ENCODE measurements at places on chromosomes 12 and 14. TPM values are rescaled to one million over a fixed set of nuclear protein-coding genes. Genes with fewer than 3 reads are reported as not detected.

Gene COX8C
- total RNA-seq, result not detected

Gene GPD1
- 0.47 TPM for total RNA-seq

Gene HEBP1
- total RNA-seq, result 11.9 TPM

Gene CMKLR1
- not detected for total RNA-seq

Gene SLC7A7
- 0.89 TPM for total RNA-seq

Gene KIF5A
- 0.47 TPM for total RNA-seq

Gene TTC9
- 7.0 TPM for total RNA-seq

GRCh38 chr14:77014004-77014604 lies 14.4 kb downstream of the IRF2BPL start:
- no peak for DNase-seq

DNA sequence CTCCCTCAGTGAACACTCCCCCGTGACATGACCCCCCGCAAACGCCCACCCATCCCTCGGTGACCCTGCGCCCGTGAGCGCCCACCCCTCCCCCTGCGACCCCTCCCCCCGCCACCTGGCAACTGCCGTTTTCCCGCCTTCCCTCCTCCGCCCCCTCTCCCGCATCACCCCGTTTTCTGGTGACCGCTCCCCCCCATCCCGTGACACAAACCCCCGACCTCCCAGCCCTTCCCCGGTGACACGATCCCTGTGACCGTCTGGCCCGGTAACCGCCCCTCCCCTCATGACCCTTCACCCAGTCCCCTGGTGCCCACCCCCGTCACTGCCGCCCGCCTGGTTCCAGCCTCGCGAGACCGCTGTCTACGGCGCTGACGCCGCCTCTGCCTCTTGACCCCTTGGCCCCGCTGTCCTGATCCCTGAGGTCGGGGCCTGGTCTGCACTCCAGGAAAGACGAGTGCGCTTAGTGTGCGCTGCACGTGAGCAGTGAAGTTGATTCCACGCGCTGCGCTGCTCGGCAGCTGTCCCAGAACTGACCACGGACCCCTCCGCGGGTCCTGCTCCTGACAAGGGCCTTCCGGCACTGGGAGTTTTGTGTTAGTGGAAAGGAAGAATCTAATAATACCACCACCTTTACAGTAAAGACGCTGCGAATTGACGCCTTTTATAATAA lies 59.4 kb downstream of the DDX51 start:
- no peak for DNase-seq

GRCh38 chr14:74478996-74479635 lies 14.0 kb downstream of the NPC2 start:
- DNase-seq, result no peak

DNA sequence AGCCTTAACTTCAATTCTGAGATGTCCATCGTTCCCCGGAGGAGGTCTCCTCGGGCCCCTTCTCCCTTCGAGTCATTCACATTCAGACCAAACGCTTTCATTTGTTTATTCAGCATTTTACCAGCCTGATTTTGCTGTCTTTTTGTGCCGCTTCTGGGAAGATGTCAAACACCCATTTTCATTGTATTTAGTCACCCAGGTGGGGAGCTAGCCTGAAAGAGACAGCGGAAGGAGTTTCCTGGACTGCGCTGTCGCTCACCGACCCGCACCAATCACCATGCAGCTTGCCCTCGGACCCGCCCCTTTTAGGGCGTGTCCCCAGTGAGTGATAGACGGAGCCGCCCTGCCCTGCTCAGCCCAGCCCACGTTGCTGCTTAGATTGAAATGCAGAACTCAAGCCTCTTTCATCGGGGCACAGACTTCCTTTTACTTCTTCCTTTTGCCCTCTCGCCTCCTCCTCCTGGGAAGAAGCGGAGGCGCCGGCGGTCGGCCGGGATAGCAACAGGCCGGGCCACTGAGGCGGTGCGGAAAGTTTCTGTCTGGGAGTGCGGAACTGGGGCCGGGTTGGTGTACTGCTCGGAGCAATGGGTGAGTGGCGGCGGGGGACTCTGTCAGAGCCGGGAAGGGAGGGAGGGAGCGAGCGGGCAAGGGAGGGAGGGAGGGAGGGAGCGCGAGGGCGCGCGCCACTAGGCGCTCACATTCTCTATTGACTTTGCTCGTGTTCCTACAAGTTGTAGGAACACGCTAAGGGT lies at the start of gene PAX9:
Gene PAX9, plus strand, starts transcription at position 355 of the 752 bp plus-strand sequence. Its CDS starts 230 bp downstream, at position 585.
- DNase-seq, result no peak

GRCh38 chr14:93960774-93961438 lies 15.5 kb downstream of the ASB2 start:
- DNase-seq, result no peak

DNA sequence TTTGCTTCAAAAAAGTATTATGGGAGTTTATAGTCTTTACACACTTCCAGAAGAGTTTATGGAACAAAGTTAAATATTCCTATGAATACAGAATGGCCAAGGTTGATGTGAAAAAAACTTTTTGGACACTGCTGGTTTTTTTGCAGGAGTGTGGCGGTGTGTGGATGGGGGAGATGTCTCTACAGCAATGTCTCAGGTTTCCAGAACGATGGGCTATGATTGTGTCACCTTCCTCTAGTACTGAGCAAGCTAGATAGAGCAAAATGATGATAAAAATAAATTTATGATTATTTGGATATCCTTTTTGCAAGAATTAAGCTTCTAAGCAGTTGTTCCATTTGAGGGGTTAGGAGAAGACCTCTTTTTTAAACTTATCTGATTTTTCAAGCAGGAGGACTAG lies 37.9 kb downstream of the FBXO34 start:
- no peak for DNase-seq

GRCh38 chr14:99590746-99591555 lies 13.1 kb downstream of the CCDC85C start:
- DNase-seq, result no peak

DNA sequence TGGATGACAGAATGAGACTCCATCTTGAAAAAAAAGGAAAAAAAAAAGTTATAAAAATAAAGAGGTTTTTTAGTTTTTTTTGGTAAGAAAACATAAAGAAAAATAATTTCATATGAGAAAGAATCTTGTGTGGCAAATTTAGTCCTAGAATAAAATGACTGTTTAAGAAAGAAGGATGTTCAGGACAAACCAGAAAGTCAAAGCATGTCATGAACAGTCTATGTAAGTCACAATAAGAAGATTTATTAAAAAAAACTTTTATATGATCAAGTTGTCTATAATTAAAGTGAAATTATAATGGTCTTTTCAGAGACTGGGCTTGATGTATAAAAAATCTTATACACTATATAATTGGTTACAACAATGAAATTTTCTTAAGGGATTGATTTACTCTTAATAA lies 68.1 kb upstream of the HECTD1 start:
- DNase-seq, result no peak

DNA sequence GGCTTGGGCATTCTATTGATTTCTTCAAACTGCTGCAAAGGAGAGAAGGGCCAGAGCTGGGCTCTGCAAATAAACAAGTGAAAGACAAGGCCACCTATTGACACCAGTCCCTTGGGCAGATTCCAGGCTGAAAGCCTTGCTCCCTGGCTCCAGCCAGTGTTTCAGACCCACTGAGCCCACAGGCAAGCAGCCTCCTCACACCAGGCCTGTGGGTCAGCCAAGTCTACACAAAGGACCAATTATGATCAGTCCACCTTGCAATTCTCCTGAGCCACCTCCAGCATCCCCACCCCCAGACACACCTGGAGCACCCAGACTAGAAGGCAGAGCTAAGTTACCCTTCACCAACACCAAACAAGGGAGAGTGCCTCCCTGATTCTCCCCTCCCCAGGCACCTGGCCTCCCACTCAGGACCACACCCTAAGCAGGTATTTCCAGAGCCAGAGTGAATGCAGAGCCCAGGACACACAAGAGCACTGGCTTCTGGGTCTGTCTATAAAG lies 13.8 kb downstream of the ACTN1 start:
- no peak for DNase-seq

All from CD4-positive, alpha-beta T cell (primary cell).